GM19239 (cell line): ENCODE measurements at places on chromosomes 3 and 15.

- DNase-seq = no peak
Observed at GRCh38 chr15:88428053-88428452, 39.1 kb downstream of the MRPL46 start.

DNA sequence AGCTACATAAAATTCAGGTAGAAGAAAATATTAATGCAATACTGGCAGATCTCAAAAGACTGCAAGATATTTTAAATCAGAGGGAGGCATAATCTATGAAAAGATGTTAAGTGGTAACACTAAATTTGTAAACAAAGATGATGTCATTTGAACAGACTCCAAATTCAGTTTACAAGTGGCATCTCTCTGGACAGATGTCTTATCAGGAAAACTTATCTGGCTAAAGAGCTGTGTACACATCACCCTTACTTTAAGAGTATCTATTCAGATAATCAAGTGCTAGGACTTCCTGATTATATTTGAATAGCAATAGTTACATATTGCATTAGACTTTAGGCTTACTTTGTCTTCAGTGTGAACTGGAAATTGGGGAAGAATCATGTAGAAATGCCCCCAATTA is 231.5 kb downstream of the WDR72 start:
- no peak for DNase-seq

- DNase-seq = no peak
Observed at GRCh38 chr15:87031540-87032230, 952.0 kb downstream of the AGBL1 start.

DNA sequence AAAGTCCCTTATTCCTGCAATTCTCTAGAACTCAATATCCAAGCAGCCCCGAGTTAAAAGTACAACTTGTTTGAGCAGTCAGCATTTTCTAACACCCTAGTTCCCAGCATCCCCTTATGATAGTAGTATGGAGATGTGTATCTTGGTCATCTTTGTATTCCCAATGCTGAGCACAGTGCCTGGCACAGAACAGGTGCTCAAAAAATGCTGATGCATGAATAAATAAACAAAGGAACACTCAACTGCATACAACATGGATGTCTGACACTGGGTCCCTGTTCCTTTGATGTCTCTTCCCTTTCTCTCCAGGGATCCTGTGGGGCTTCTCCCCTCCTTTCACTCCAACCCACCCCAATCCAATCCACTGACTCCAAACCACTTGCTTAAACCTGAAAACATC is 23.9 kb upstream of the B3GNT5 start:
- DNase-seq = no peak
